ENCODE measurements at places on chromosomes 5 and 9.
A peak's percentile ranks its signal among the peaks of the same experiment; 100 is the strongest.

DNA sequence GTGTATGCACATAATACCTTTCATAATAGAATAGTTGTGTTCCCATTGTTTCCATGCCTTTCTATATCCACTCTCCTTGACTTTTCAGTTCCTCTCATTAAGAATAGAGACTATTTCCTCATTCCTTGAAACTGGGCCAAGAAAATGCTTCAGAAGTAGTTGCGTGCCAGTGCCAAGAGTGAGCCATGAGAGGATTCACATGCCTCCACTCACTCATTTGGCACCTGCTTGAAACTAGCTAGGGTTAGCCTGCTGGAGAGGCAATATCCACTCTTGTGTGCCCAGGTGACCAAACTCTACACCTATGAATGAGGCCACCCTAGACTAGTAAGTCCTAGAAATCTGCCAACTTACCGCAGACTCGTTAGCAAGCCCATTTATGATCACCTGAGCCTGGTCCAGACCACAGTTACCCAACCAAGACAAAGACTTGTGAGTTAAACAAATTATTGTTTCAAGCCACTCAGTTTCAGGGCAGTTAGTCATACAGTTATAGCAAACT lies 276.3 kb downstream of the EPB41L4A start:
- DNase-seq, result no peak

- DNase-seq, result peak; percentile 10
These were observed 24.7 kb upstream of the CETN3 start for GRCh38 chr5:90434116-90434714.

- DNase-seq, result no peak
These were observed 118.1 kb upstream of the SMIM23 start for GRCh38 chr5:171667341-171668096.

- DNase-seq, result no peak
These were observed 72.3 kb downstream of the ZNF366 start for GRCh38 chr5:72434781-72435437.

DNA sequence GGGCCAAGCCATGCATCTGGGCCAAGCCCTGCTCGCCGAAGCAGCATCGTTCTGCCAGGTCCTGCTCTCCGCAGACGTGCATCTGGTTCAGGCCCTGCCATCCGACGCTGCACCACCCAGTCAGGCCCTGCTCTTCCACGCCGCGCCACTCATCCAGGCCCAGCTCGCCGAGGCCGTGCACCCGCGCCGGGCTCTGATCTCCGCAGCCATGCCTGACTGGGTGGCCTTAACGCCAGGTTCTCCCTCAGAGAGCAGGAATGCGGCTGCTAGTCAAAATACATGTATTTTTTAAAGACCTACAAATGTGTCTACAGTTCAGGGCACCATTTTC lies 891.1 kb upstream of the CTNND2 start:
- DNase-seq, result no peak

DNA sequence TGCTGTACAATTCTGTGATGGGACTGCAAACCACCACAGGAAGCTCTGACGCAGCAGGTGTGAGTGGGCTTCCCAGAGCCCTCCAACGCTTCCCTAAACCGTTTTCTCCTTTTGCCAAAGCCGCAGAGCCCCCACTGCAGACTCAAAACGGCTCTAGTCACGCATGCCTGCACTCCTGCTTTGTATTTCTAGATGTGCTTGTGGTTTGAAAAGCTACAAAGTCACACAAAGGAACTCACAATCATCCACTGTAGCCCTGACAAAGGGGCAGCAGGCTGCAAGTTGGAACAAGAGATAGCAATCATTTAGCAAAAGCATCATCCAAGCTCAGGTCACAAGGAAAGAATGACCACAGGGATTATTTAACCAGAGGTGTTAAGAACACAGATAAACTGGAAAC lies 79.3 kb downstream of the PTPN3 start:
- DNase-seq, result no peak

DNA sequence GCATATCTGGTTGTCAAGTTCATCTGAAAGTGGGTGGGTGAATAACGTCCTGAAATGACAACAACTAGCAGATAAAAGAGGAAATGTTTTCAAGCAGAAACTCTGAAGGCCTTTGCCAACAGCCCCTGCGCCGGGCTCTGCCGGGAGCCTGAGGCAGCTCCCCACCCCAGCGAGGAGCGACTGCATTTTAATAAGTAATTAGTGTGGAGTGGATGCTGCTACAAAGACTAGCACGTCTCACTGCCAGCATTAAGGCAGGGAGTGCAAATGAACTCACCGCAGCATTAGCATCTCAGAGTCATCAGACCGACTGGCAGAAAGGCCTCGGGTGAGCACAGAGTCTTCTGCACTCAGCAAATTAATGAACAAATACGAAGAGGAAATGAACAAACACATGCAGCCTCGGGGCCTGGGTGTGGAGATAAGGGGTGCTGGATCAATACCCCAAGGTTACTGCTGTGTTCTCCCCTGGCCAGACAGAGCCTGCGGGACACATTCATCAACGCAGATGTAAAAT lies 63.8 kb downstream of the VAV2 start:
- DNase-seq, result no peak

- no peak for DNase-seq
These were observed 216.9 kb upstream of the FBXL7 start for GRCh38 chr5:15283076-15283475.

- no peak for DNase-seq
These were observed 196.2 kb downstream of the RGS3 start for GRCh38 chr9:113659740-113660139.

DNA sequence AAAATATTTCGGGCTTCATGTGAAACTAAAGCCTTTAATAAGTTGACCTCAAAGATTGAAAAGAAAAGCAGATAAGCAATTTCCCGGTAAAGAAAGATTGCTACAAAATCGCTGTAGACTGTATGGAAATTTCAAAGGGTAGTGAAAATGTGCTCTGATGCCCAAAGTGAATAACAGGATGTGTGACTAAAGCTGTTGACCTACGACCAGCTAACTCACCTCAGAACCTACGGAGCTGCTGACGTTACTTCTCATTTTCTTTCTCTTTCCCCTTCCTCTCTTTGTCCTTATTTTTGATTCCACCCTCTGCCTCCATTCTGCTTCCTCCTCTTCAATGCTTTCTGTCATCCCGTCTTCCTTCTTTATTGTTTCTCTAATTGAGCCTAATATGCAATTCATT lies 103.2 kb downstream of the PDE4D start:
- peak; percentile 49 for DNase-seq

GRCh38 chr9:125125523-125125922 lies 17.8 kb downstream of the SCAI start:
- no peak for DNase-seq

DNA sequence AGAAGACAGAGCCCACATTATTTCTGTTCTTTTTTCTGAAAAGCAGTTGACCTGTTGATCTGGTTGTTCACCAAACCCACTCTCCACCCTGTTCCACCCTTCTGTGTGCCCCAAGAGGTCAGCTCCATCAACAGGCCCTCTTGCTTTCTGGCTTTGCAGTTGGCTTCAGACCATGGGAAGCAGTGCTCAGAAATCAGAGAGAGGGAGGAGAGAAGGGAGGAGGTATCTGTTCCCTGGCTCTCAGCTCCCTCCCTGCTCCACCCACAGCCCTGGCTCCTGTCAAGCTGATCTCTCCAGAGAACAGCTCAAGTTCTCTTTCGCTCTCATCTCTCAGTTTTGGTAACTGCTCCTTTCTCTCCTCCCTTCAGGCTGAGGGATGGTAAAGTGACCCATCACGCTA lies 144.2 kb upstream of the RAI14 start:
- no peak for DNase-seq

GRCh38 chr5:160260881-160261815 lies 31.8 kb downstream of the FABP6 start:
- DNase-seq, result no peak

DNA sequence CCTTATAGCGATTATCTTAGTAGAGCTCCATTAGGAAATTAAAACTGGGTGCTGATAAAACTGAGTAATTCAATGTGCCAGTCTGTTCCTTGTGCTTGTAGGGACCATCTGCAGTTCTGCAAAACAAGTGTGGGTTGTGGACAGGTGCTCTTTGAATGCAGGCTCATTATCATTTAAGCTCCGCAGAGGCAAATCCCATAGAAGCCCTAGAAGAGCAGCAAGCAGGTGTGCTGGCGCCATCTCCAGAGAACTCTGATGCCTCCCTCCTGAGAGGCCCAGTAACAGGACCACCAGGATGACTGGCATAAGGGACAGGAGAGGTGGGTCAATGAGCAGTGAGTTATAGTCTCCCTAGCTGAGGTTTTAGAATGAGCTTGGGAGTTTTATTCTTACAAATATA lies 1342.4 kb upstream of the DMAC1 start:
- DNase-seq, result no peak
